ENCODE measurements at places on chromosomes 11 and 22. TPM values are rescaled to one million over a fixed set of nuclear protein-coding genes. Genes with fewer than 3 reads are reported as not detected.

DNA sequence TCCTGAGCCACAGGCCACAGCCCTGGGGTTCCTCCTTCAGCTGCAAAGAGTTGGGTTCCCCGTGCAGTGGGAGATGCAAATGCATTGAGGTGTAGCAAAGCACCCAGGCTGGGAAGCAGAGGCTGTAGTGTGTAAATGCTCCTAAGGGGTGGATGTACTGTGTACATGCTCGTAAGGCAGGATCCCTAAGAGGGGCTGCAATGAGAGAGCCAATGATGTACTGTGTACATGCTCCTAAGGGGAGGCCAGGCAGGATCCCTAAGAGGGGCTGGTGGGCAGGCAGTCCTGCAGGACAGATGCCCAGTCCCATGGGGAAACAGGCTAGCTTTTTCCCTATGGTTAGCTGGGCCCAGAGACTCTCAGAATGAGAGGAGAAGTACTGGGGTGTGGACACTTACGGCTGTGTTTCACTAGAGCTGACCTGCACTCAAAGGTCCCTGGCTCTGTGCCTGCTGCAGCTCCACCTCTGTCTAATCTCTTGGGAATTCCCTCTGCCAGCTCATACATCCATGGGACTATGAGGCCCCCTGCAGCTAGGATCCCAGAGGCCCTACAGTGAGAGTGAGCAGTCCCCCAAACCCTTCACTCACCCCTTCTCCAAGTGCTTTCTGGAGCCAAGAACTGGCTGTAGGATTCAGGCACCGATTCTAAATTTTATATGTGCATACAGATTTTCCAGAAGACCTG is 261.9 kb upstream of the LUZP2 start:
- DNase-seq = no peak

DNA sequence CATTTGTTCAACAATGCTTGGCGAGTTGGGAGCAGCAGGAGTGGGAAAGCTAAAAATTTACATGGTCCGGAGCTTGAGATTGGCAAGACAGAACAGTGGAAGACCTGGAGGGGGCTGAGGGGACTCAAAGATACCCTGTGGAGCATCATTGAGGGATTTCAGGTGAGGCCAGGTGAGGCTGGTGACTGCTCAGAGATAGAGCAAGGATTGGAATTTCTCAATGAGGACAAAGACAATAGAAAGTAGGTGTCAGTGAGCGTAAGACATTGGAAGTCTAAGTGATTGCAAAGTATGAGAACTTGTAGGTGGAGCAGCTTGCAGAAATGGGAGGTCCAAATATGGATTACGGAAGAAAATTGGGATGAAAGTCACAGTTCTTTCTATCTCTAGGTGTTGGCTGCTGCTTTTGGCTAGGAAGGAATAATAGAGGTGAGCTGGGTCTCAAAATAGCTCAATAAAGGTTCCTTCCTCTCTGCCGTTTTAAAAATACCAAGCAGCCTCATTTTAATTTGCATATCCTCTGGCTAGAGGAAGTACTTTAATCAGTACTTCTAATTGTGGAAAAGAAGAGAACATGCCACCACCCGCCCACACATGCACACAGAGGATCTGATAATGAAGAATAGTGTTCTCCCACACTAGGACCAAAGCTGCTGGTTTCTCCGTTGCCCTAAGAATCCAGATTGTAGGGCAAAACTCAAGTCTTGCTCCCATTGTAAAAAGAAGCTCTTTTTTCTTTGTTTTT is 41.8 kb upstream of the SORL1-AS1 start:
- no peak for DNase-seq

GRCh38 chr22:28773461-28773867 is 969 bp downstream of the CCDC117 start:
- no peak for DNase-seq

DNA sequence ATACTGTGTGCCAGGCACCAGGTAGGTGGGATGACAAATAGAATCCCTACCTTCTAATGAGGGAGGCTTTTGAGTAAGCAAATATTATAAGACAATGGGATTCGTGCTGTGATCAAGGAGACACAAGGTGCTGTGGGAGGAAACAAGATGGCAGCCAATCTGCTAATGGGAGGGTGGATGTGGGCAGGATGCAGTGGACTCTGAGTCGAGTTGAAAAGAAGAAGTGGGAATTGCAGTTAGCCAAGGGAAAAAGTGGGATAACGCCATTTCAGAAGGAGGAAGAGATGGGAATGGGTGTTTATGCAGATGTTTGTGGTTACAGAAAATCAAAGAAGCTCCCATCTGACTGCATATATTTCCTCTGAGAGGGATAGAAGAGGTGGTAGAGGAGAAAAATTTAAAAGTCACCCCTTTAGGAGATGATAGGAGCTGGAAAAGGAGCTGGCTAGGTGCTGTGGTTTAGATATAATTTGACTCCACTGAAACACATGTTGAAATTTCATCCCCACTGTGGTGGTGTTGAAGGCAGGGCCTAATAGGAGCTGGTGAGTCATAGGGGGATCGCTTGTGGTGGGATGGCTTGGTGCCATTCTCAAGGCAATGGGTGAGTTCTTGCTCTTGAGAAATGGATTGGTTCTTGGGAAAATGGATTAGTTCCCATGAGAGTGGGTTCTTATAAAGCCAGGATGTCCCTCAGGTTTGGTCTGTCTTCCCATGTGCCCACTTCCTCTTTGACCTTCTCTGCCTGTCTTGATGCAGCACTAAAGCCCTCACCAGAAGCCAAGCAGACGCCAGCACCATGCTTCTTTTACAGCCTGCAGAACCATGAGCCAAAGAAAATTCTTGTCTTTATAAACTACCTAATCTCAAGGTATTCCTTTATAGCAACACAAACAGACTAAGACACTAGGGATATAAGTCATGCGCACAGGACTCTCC is 30.0 kb upstream of the POU2AF1 start:
- DNase-seq = peak; percentile 13

DNA sequence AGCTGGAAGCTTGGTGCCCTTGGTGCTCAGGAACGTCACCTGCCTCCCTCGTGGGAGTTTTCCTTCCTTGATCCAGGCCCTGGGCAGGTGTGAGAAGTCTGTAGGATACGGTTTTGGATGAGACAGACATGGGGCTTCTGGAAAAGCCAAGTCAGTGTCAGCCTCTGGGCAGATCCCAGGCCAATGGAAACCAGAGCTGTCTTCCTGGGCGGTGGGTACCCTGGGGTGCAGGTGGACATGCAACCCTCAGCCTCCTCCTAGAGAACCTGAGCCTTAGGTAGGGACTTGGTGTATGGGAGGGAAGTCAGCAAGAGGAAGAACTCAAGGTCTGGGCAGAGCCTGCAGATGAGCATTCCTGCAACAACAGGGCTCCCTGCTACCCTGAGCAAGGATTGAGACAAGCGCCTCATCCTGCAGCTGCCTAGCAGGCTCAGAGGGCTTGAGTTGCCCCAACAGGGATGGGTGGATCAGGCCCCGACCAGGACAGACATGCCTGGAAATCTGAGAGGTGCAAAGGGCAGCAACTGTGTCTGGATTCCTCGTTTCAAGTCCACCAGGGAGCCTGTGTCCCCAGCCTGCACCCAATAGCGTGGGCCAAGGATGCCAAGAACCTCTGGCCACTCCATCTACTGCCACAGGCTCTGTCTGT is 37.6 kb upstream of the SYT13 start:
- peak; percentile 77 for DNase-seq

The GPR83 gene
- not detected for total RNA-seq

The POTEH gene
- total RNA-seq = not detected

The GAB4 gene
- not detected for total RNA-seq
